ENCODE measurements at places on chromosomes 7 and 10. TPM values are rescaled to one million over a fixed set of nuclear protein-coding genes. Genes with fewer than 3 reads are reported as not detected.

Gene HSPA12A
- 8.8 TPM for total RNA-seq

- H3K4me1 ChIP-seq, result no peaks in the 10 kb centered on the region
- no peak overlapping the region for H3K4me3 ChIP-seq
- DNase-seq, result no peak
- no peaks in the 10 kb centered on the region for H3K36me3 ChIP-seq
These were observed 365.6 kb downstream of the WDR11 start for GRCh38 chr10:121216721-121217181.

DNA sequence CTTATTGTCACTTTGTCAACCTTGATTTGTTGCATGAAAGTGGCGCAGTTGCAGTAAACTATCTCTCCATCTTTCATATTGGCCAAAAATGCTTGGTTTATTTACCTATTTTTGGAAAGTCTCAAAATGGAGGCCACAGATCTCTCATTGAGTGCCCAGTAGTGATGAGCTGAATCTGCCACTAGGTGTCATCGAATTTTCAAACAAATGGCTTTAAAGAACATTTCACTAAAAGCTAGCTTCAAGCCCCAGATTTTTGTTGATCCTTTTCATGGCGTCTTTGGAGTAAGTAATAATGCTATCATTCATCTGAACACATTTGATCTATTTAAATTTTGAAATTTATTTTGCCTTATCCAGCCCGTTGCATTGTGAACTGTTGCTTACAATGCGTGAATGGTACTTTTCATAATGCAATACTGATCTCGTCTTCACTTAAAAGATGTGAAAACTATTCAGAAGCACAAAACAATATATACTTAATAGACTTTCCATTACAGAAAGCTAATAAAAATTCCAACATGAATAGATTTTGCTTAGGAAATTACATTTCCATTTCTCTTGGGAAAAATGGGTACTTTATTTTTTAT, 236.2 kb downstream of the DNAJB9 start:
- H3K36me3 ChIP-seq, result no peaks in the 10 kb centered on the region
- no peak overlapping the region for H3K27ac ChIP-seq
- no peak overlapping the region for H3K4me3 ChIP-seq

GRCh38 chr10:11337516-11337915, 273.9 kb downstream of the USP6NL start:
- DNase-seq, result no peak
- H3K4me3 ChIP-seq, result no peak overlapping the region

DNA sequence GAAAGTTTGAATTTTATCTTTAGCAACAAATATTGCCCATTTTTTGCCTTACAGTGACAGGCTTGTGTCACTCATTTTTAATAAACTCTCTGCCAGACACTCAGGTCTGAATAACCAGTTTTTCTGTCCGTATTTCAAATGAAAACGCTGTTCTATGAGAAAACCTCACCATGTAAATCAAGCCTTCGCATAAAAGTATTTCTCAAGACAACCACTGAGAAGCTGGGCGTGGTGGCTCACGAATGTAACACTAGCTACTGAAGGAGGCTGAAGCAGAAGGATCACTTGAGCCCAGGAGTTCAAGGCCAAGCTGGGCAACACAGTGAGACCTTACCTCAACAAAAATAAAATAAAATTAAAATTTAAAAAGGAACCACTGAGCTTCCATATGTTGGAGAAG, 339.3 kb downstream of the PARD3 start:
- no peak overlapping the region for H3K27ac ChIP-seq
- H3K36me3 ChIP-seq, result no peaks in the 10 kb centered on the region
- peaks cover 8% of the 10 kb centered on the region for H3K4me1 ChIP-seq

Gene CAMK2B
- 1.7 TPM for total RNA-seq

- no peaks in the 10 kb centered on the region for H3K27me3 ChIP-seq
- H3K4me1 ChIP-seq, result peaks cover 10% of the 10 kb centered on the region
- no peaks in the 10 kb centered on the region for H3K36me3 ChIP-seq
- no peak overlapping the region for H3K27ac ChIP-seq
- no peak overlapping the region for H3K4me3 ChIP-seq
These were observed 42.1 kb downstream of the ARHGAP21 start for GRCh38 chr10:24681572-24682088.

DNA sequence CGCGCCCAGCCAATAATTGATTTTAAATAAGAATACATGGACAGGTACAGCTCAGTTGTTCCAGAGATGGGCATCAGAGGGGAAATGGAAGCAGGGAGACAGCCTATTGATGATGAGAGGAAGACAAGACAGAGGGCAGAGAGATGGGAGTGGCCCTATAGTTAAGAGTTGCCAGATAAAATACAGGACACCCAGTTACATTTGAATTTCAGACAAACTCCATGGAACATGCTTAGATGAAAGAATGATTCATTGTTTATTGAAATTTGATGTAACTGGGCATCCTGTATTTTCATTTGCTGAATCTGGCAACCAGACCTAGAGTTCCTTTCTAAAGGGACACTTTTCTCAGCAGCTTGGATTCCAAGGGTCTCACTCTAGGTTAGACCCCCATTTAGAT, 341.1 kb downstream of the FRMD4A start:
- H3K4me1 ChIP-seq, result peaks cover 6% of the 10 kb centered on the region
- H3K4me3 ChIP-seq, result no peak overlapping the region
- no peak for DNase-seq
- H3K36me3 ChIP-seq, result no peaks in the 10 kb centered on the region

Gene FKBP6
- not detected for total RNA-seq

DNA sequence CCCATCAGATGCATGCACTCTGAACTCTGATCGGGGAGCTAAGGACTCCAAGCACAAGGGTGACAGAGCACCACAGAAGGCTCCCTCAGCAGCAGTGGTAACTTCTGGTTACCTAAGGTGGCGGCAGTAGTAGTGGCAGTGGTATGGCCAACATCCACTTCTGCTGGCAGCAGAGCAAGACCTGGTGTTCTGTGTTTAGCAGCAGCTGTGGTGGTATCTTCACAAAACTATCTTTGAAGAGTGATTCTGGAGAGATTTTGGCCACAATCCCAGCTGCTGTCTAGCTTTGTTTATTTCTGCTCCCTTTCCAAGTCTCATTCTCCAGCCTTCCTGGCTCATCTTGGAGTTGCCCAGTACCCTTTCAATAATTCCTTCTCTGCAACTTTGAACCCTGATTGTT, 102.4 kb upstream of the LRGUK start:
- H3K36me3 ChIP-seq, result no peaks in the 10 kb centered on the region
- no peak overlapping the region for H3K4me3 ChIP-seq
- H3K27me3 ChIP-seq, result no peaks in the 10 kb centered on the region
- no peaks in the 10 kb centered on the region for H3K4me1 ChIP-seq
- DNase-seq, result no peak
- H3K27ac ChIP-seq, result no peak overlapping the region

DNA sequence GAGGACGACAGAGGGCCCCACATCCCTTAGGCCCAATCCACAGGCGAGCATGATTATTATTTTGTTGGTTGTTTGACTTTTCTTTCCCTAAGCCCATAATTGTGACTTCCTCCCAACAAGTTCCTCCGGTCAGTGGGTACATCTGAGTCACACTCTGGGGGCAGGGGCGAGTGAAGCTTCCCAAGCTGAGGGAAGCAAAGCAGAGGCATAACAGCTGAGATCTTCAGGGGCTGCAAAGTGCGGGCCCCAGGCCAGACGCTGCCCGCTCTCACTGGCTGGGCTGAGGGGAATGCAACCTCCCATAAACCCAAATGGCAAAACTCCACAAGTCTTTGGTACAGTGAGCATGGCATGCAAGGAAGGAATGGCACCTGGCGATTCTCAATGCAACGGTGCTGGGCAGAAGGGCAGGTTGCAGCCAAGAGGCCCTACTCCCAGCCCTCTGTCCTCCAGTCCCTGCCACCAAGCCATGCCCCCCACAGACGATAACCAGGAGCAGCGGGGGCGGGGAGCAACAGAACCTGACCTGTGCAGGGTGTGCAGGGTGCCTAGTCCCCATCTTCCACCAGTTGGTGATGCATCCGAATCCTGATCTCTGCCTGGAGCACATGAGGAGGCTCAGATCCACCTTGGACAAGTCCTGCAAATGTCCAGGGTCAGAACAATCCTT, 25.3 kb downstream of the TNS3 start:
- no peak overlapping the region for H3K27ac ChIP-seq
- no peaks in the 10 kb centered on the region for H3K27me3 ChIP-seq
- no peak overlapping the region for H3K4me3 ChIP-seq
- no peaks in the 10 kb centered on the region for H3K4me1 ChIP-seq
- DNase-seq, result no peak

Gene GHRHR
- total RNA-seq, result not detected

- no peak for DNase-seq
- H3K4me1 ChIP-seq, result no peaks in the 10 kb centered on the region
- no peak overlapping the region for H3K27ac ChIP-seq
- H3K4me3 ChIP-seq, result no peak overlapping the region
These were observed 79.0 kb upstream of the MACROH2A2 start for GRCh38 chr10:69973678-69974077.

GRCh38 chr7:99860281-99861127, 16.3 kb downstream of the OR2AE1 start:
- H3K4me3 ChIP-seq, result no peak overlapping the region
- H3K27me3 ChIP-seq, result no peaks in the 10 kb centered on the region
- DNase-seq, result no peak
- H3K36me3 ChIP-seq, result no peaks in the 10 kb centered on the region
- no peaks in the 10 kb centered on the region for H3K4me1 ChIP-seq

Gene TSC22D4
- 37.3 TPM for total RNA-seq

Gene CRYGN
- total RNA-seq, result not detected

Gene IFIT3
- 10.6 TPM for total RNA-seq

GRCh38 chr10:127600479-127600878, 51.4 kb downstream of the NPS start:
- no peaks in the 10 kb centered on the region for H3K27me3 ChIP-seq
- H3K36me3 ChIP-seq, result no peaks in the 10 kb centered on the region
- no peaks in the 10 kb centered on the region for H3K4me1 ChIP-seq
- no peak overlapping the region for H3K27ac ChIP-seq

DNA sequence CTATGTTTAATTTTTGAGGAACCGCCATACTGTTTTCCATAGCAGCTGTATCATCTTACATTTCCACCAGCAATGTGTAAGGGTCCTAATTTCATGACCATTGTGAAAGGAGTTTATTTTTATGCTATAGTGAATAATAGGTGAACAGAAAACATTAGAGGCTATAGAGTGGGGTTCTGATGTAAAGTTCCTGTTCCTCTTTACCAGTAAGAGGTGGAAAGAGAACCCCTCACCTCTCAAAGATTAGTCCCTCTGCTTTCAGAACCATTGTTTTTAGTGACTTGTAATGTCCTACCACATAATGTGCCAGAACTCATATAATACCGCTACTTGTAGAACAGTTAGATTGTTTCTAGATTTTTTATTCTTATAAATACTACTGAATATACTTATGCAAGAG, 34.2 kb downstream of the SUFU start:
- H3K4me3 ChIP-seq, result no peak overlapping the region
- no peaks in the 10 kb centered on the region for H3K27me3 ChIP-seq
- H3K27ac ChIP-seq, result no peak overlapping the region
- no peaks in the 10 kb centered on the region for H3K36me3 ChIP-seq
- H3K4me1 ChIP-seq, result no peaks in the 10 kb centered on the region

- no peaks in the 10 kb centered on the region for H3K36me3 ChIP-seq
- DNase-seq, result no peak
- H3K4me3 ChIP-seq, result no peak overlapping the region
- no peaks in the 10 kb centered on the region for H3K27me3 ChIP-seq
These were observed 14.6 kb downstream of the FGL2 start for GRCh38 chr7:77184990-77185389.

Gene PDE1C
- total RNA-seq, result 3.6 TPM

DNA sequence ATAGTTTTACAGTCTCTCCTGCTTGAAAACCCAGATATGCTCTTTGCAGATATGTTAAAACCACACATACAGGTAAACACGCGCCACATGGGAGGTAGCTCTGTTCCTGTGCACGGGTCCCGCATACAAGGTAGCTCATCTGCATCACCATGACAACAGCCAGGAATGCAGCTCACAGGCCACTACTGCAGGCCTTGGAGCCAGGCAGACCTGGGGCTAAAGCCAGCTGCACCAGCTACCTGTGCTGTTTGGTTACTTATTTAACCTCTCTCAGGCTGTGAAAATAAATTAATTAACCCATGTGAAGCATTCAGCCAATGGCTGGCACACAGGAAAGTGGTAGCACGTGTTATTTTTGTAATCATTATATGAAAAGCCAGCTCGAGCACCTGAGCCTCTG, 428.3 kb downstream of the TNS3 start:
- no peak for DNase-seq
- no peaks in the 10 kb centered on the region for H3K36me3 ChIP-seq
- H3K4me3 ChIP-seq, result no peak overlapping the region
- H3K4me1 ChIP-seq, result peaks cover 12% of the 10 kb centered on the region

Gene CALCR
- not detected for total RNA-seq

Gene IKZF1
- 108 TPM for total RNA-seq

DNA sequence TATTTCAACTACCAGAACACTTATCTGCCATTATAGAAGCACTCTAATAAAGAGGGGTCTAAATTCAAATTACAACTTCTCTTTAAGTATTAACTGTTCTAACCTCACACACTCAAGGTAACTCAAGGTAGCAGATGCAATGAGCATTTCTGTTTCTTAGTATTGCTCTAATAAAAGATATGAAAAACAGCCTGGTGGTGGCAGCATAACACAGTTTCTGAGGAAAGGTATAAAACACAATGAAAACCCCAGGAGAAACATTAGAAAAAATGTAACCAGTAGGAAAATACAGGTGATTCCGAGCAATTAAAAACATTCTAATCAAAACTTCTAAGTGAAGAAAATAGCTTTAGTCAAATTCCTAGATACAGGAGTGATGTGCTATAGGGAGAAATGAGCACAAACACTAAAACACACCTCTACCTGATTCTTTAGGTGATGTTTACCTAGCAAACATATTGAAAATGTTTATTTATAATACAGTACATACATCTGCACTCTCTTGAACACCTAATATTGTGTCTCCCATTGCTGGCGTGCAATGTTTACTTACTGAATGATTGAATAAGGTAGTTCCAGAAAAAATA, 3.5 kb downstream of the MKRN1 start:
- H3K4me3 ChIP-seq, result no peak overlapping the region
- no peaks in the 10 kb centered on the region for H3K4me1 ChIP-seq
- no peak overlapping the region for H3K27ac ChIP-seq
- no peaks in the 10 kb centered on the region for H3K36me3 ChIP-seq
- no peaks in the 10 kb centered on the region for H3K27me3 ChIP-seq
- DNase-seq, result no peak

- peak; percentile 42 for DNase-seq
- peak within 1 kb of the TSS; percentile 91 for H3K27ac ChIP-seq
These were observed at the start of gene SEMA4G for GRCh38 chr10:100969187-100970075. Gene SEMA4G, plus strand, starts transcription at chr10:100969504. Its CDS starts 3,409 bp downstream, at chr10:100972913.

Gene ANKIB1
- total RNA-seq, result 37.8 TPM

Data from Peyer's patch (tissue), 4 donors.